Spinal cord (tissue), 10 donors: ENCODE measurements at places on chromosomes 2 and 18. TPM values are rescaled to one million over a fixed set of nuclear protein-coding genes. Genes with fewer than 3 reads are reported as not detected.

FBXO15 gene
- total RNA-seq: 5.4 TPM

DNA sequence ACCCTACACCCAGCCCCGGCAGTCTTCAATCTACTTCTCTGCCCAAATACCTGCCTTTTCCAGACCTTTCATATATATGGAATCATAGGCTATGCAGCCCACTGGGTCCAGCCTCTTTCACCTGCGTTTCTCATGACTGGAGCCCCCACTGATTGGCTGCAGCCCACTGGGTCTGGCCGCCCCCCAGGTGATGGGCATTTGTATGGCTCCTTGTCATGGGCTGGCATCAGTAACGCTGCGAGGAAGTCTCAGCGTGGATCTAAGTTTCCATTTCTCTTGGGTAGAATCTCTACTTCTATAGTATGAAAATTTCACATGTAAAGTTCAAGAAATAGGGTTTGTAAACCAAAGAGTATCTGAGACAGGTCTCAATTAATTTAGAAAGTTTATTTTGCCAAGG, 281.9 kb downstream of the NDUFA10 start:
- peaks cover 27% of the 10 kb centered on the region for H3K4me1 ChIP-seq
- no peaks in the 10 kb centered on the region for H3K27me3 ChIP-seq
- H3K27ac ChIP-seq: no peak overlapping the region
- no peak overlapping the region for H3K4me3 ChIP-seq
- DNase-seq: no peak
- no peaks in the 10 kb centered on the region for H3K36me3 ChIP-seq

GRCh38 chr2:236674646-236675045, 105.0 kb downstream of the ACKR3 start:
- no peak overlapping the region for H3K4me3 ChIP-seq
- H3K36me3 ChIP-seq: no peaks in the 10 kb centered on the region
- H3K27me3 ChIP-seq: no peaks in the 10 kb centered on the region
- no peak for DNase-seq
- peaks cover 24% of the 10 kb centered on the region for H3K4me1 ChIP-seq
- no peak overlapping the region for H3K27ac ChIP-seq

DNA sequence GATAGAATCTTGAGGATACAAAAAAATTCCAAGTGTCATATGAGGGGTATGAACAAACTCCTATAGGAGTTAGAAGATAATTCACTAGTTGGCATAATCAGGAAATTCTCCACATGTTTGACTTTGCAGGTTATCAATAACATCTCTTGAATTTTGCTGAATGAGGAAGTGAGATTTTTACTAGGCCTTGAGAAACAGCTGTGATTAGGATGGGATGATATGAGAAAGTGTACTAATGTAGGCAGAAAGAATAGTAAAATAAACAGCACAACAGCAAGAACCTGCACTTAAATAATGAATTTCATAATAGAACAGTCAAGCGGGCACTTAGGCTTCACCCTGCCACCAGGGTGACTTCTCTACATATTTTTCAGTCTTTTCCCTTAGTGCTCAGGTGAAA, 570.8 kb upstream of the CRIM1 start:
- no peak overlapping the region for H3K4me3 ChIP-seq
- DNase-seq: no peak
- no peaks in the 10 kb centered on the region for H3K27me3 ChIP-seq
- H3K36me3 ChIP-seq: no peaks in the 10 kb centered on the region
- H3K27ac ChIP-seq: no peak overlapping the region
- H3K4me1 ChIP-seq: no peaks in the 10 kb centered on the region

DNA sequence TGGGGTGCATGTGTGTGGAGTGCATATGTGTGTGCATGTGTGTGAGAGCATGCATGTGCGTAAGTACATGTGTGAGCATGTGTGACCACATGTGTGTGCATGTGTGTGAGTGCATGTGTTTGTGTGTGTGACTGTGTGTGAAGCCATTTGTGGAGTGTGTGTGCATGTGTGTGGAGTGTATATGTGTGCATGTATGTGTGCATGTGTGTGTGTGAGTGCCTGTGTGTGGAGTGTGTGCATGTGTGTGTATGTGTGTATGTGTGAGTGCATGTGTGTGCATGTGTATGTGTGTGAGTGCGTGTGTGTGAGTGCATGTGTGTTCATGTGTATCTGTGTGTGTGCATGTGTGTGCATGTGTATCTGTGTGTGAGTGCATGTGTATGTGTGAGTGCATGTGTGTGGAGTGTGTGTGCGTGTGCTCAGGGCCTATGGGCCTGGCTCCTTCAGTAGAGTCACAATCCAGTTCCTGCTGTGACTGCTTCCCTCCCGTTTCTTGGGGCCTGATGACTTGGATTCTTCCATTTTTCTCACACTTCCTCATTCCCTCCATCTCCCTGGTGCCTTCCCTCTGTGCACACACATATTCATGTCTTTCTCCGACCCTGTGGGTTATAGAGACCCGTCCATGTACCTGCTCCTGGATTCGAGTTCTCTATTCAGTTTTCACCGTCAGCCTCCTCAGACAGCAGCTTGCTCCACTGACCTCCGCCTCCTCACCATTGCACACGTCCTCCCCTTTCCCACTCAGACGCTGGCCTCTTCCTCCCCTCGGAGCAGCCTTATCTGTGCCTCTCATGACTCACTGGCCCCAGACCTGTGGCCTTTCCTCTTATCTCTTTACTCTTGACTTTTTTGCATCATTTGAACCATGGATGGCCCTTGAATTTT, 25.2 kb downstream of the TOGARAM2 start:
- H3K4me3 ChIP-seq: no peak overlapping the region
- H3K4me1 ChIP-seq: peaks cover 17% of the 10 kb centered on the region
- H3K27me3 ChIP-seq: no peaks in the 10 kb centered on the region
- DNase-seq: no peak
- no peak overlapping the region for H3K27ac ChIP-seq

GRCh38 chr18:32437100-32437834, 33.4 kb downstream of the GAREM1 start:
- no peaks in the 10 kb centered on the region for H3K36me3 ChIP-seq
- peaks cover 3% of the 10 kb centered on the region for H3K4me1 ChIP-seq
- H3K27me3 ChIP-seq: no peaks in the 10 kb centered on the region
- DNase-seq: peak; percentile 44

- DNase-seq: peak; percentile 22
- H3K27ac ChIP-seq: no peak overlapping the region
- no peaks in the 10 kb centered on the region for H3K36me3 ChIP-seq
- H3K4me1 ChIP-seq: peaks cover 6% of the 10 kb centered on the region
Observed at GRCh38 chr2:160367887-160368286, 125.7 kb downstream of the RBMS1 start.

GRCh38 chr2:18456026-18456425, 104.4 kb downstream of the RDH14 start:
- no peaks in the 10 kb centered on the region for H3K36me3 ChIP-seq
- H3K27ac ChIP-seq: peak overlapping the region; percentile 7
- H3K4me3 ChIP-seq: no peak overlapping the region

- no peaks in the 10 kb centered on the region for H3K36me3 ChIP-seq
- H3K27ac ChIP-seq: no peak overlapping the region
- DNase-seq: no peak
- no peak overlapping the region for H3K4me3 ChIP-seq
Observed at GRCh38 chr2:69449906-69450305, 12.7 kb upstream of the NFU1 start.

DNA sequence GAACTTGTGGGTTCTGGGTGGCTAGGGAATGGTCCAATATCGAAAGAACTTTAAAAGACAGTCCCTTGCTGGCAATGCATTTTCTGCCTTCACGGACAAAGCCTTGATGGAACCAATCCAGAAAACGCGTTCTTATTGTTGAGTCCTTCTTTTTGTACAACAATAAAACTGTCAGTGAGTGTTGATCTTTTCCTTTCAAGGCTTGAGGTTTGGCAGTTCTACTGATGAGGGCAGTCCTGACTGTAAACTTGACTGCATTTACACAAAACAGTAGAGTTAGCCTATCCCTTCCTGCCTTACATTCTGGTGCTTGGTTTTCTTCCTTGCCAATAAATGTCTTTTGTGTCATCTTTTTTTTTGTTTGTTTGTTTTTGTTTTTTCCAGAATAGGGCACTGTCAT, 2.5 kb upstream of the UGT1A7 start:
- no peak for DNase-seq
- no peak overlapping the region for H3K27ac ChIP-seq
- no peak overlapping the region for H3K4me3 ChIP-seq
- H3K36me3 ChIP-seq: no peaks in the 10 kb centered on the region
- H3K27me3 ChIP-seq: no peaks in the 10 kb centered on the region
- H3K4me1 ChIP-seq: no peaks in the 10 kb centered on the region

DNA sequence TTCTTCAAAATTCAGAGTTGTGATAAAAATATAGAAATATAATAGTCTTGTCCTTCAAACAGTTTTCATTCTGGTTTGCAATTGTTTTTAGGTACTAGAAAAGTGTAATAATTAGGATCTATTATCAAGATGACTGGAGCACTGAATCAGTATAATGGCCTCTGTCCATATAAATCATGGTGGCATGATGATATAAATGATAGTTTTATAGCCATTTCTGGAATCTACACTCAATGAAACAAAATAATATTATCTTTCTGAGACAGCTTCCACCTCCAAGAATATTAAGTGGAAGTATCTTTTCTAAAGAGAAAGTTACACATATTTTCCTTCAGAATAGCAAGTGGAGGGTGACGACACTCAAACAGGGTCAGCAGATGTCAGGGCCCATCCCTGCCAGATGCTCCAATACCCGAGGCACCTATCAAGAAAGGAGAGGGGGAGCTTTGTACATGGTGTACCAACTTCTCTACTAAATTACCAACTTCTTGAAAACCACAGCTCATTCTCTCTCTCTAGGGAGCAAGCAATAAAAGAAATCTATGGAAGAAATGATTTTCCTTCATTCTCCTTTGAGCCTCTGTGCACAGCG, 882.7 kb upstream of the CHAC2 start:
- DNase-seq: no peak
- no peaks in the 10 kb centered on the region for H3K27me3 ChIP-seq
